ENCODE measurements at places on chromosomes 11 and 22.
A peak's percentile ranks its signal among the peaks of the same experiment; 100 is the strongest.

- no peak for DNase-seq
These were observed 632.4 kb upstream of the ANO5 start for GRCh38 chr11:21560466-21560975.

DNA sequence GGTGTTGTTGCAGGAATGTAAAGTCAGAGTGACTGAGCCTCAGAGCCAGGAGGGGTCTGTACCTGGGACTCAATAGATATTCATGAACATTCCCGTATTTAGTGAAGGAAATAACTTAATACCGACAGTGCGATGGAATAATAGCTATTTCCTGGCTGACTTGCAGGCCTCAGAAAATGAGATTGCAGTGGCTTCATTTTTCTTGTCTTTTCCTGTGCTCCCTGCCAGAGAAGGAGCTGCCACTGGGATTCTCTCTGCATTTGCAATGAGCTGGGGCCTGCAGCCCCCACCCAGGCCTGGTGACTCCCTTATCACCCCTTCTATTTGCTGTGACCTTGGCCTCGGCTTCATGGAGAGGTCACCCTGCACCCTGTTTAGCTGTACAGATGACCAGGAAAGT is 173.4 kb downstream of the MIAT start:
- no peak for DNase-seq

- peak; percentile 69 for DNase-seq
These were observed 216.3 kb upstream of the SYN3 start for GRCh38 chr22:33274214-33275072.

GRCh38 chr11:133911171-133911570 is 45.6 kb downstream of the IGSF9B start:
- peak; percentile 40 for DNase-seq

GRCh38 chr22:25837288-25837900 is 95.4 kb downstream of the MYO18B start:
- no peak for DNase-seq

DNA sequence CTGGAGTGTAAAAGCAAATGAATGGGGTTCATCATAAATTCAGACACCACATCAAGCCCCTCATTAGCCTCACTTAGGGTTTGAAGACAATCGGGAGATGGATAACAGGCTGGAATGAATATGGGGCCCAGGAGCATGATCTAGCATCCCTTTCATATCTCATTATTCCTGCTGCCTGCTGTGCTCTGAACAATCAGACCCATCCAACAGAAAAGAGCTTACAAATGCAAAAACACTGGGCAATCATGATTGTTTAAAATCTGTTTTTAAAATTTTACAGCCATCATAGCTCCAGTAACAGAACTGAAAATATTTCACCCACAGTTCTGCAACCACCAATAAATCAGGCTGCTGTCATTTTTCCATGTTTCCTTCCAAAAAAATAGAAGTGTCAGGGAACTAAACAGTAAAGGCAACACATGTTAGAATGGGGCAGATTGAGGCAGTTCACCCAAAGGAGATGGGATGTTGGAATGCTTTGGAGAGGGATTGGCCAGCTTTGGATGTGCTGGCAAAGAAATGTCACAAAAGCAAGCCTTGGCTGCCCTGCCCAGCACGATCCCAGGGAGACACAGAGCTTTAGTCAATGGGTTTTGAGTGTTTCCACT is 47.8 kb upstream of the BMAL1 start:
- no peak for DNase-seq
